ENCODE measurements at places on chromosomes 3 and 15.

DNA sequence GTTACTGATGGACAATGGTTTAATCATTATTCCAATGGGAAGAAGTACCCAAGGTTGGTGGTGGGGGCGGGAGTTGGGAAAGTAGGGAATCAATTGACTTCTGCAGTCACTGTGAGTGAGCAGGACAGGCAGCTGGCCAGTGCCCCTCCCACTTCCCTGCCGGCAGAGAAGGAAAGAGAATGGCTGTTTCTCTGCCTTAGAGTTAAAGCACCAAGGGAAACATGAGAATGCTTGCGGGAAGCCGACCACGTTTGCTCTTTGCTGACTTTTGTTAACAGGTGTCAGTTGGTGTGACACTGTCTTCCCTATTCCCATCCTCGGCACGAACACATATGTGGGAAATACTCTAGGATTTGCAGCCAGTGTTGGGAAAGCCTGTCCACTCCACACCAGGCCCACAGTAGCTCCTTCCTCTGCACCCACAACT is 33.5 kb upstream of the MFSD1 start:
- DNase-seq, result no peak

GRCh38 chr3:190534986-190535385 is 21.1 kb downstream of the IL1RAP start:
- no peak for DNase-seq

DNA sequence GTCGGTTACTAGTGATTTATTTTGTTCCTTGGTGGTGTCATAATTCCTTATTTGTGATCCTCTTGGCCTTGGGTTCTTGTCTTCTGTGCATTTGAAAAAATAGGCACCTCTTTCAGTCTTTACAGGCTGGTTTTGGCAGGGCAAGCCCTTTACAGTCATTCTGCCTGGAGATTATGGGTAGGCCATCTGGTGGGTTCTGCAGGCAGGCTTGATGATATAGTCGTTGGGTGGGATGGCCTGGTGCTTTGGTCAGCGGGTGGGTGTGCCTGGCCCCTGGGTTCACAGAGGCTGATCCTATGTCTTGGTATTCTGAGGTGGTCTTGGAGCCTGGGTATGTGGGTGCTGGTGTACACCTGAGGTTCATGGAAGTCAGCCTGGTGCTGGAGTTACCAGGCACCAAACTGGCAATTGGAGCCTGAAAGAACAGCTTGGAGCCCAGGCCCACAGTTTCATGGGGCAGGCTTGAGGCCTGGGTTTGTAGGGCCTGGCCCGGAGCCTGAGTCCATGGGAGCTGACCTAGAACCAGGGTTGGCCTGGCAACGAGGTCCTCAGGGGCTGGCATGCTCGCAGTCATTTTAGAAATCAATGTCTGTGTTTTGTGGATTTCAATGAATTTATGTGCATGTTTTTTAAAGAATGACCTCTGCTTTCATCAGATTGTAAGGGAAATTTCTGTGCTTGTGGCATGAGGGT is 63.3 kb downstream of the DOCK3 start:
- DNase-seq, result no peak

DNA sequence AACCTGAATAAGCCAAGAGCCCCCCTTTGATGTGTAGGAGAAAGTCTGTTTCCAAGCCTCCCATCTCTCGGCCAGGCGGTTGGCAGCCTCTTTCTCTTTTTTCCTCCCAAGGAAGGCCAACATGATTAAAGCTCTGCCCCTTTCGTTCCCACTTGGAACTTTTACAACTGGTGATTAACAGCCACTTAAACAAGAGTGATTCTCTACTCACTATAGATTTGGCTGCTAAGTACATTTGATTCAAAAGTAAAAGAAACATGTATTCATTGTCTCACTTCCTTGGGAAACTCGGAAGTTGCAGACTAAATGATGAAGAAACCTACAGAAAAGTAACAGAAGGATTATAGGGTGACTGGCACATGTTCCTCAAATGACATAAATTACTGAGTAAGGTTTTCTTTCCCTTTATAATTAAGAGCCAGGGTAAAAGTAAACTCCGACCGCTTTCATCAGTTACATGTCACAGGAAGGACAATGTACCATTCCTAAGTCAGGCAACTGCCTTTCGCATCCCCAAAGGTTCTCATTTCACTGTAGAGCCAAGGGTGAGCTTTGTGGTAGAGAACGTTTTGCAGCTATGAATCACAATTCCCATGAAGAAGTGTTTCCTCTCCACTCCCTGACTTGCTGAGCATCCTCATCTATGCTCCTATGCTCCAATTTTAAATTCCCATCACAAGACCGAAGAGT is 72.7 kb downstream of the MB21D2 start:
- DNase-seq, result no peak

DNA sequence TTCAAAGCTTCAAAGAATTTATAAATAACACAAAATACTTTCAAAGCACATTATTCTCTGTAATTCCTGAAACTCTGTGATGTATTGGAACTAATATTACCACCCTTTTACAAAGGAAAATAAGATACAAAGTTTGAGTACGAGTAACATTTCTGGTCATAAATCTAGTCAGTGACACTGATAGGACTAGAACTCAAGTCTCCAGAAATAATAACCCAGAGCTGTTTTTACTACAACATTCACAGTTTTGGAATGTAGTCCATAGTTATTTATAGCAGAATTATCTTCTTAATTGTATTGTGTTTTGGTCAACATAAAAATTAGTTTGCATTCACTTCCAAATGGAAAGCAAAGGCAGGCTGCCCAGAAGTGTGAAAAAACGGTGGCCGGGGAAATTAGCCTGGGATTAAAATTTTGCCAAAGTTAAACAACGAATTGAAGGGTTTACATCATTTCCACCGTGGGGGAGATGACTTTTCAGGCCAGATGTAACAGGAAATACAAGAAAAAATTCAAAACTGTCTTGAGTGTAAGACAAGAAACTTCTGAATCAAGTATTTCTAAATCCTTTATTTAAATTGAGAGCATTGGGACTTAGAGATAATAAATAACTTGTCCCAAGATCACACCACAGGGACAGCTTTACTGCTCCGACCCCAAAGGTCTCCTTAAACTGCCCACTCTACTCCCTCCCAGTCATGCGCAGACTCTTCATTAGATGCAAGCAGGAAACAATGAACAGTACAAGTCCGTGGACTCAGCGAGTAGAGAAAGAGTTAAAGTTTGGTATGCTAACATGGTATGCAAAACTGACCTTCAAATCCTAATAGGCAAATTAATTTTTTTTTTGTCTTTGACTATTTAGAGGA is 74.3 kb upstream of the VGLL4 start:
- no peak for DNase-seq

DNA sequence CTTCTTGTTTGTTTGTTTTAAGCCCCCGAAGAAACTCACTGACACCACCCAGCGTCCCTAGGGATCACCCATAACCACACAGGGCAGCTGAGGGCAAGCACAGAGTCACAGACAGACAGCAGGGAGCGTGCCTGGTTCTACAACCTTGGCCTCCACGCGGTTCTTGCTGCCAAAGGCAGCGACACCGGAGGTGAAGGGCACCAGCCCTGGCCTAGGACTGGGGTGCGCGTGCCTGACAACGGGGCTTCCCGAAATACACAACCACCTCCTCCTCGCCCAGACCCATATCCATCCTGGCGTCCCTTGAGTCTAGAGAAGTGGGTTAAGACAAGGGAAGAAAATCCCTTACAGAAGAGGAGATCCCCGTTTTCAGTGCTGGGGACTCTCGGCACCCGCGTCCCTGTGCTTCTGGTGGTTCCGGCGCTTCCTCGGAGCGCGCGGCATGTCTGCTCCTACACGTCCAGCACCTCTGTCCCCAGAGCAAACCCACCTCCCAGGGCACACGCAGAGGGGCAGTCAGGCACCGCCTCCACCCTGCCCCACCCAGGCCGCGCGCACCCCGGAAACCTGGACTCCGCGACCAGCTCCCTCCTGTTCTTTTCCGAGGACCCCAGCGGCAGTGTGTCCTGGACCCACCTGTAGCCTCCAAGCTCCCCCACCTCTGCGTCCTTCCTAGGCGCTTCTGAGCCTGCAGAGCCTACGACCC is 911 bp downstream of the RFTN1 start:
- peak; percentile 51 for DNase-seq

GRCh38 chr3:11130385-11130784 is 23.9 kb upstream of the HRH1 start:
- no peak for DNase-seq

DNA sequence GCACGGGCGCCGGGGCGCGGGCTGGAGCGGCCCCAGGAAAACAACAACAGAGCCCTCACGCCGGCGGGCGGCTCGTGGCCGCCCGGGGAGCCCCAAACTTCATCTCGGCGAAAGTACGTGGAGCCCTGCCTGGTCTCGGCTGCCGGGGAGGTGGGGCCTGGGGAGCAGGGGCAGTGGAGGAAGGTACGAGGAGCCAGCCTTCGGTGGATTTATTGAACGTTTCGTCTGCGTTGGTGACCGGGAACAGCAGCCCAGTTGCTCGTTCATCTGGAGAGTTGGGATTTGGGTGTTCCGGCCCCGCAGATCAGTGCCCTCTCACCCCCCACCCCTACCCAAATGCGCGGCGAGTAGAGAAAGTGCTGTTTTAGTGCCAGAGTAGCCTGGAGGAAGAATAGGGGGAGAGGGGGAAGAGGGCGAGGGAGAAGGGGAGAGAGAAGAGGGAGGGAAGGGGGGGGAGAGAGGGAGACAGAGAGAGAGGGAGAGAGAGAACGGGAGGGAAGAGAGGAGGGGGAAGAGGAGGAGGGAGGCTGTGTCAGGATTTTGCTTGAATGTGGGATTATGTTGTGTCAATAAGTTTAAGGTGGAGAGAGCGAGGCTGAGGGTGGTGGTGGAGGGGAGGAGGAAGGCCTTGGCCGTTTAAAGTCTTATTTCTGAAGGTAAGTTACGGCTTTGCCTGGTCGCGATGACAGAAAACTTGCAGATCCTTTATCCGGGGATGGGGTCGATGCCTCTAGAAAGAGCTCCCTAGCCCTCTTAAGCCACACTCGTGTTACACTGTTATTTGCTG is 970 bp downstream of the BBX start:
- peak; percentile 53 for DNase-seq

DNA sequence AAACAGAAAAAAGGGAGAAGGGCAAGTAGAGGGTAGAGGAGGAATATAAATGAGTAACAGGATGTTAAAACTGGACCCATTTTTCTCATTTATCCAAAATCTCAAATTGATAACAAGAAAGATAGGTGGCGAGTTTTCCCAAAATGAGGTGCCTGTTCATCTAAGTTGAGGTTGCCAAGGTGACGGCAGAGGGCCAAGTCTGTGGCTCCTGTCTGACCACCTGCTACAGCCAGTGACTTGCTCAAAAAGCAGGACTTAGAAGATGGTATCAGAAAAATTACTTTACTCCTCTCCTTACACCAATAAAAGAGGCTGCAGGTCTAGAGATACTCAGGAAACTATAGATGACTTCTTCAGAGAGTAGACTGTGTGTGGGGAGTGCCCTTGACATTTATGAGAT is 137.6 kb upstream of the ZNF385D start:
- no peak for DNase-seq

- peak; percentile 74 for DNase-seq
Measured at GRCh38 chr3:120093911-120094775, at the start of gene GSK3B. GSK3B (minus strand) TSS chr3:120094447; CDS start chr3:120093434, 1,013 bp downstream.

- DNase-seq, result no peak
Measured at GRCh38 chr3:110754212-110754916, 317.3 kb upstream of the NECTIN3 start.

DNA sequence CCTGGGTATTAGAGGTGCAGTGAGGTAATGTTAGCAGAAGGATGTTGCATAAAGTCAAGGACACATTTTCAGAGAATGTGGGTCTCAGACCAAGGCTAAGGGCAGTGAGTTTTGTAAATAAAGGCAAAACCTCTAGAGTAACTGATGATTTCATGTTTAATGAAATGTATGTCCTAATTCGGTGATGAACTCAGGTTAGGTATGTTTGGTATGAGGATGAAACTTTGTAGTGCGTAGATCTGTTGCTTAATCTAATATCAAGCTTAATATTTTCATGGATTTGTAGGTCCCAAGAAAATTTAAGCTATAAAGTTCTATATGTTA is 3.6 kb downstream of the USP50 start:
- DNase-seq, result no peak
